CD4-positive, alpha-beta T cell treated with Interleukin-10 for 1 hour (primary cell): ENCODE measurements at places on chromosomes 3 and 15.

GRCh38 chr3:63508305-63508704 lies 144.2 kb upstream of the SNTN start:
- no peak for DNase-seq

- DNase-seq, result no peak
Observed at GRCh38 chr3:42148086-42148848, 57.1 kb downstream of the TRAK1 start.

- no peak for DNase-seq
Observed at GRCh38 chr3:106197532-106198194, 328.9 kb upstream of the CBLB start.

GRCh38 chr15:97479957-97480356 lies 480.5 kb upstream of the ARRDC4 start:
- no peak for DNase-seq

- peak; percentile 27 for DNase-seq
Observed at GRCh38 chr15:57213862-57214261, 162.4 kb upstream of the CGNL1 start.

DNA sequence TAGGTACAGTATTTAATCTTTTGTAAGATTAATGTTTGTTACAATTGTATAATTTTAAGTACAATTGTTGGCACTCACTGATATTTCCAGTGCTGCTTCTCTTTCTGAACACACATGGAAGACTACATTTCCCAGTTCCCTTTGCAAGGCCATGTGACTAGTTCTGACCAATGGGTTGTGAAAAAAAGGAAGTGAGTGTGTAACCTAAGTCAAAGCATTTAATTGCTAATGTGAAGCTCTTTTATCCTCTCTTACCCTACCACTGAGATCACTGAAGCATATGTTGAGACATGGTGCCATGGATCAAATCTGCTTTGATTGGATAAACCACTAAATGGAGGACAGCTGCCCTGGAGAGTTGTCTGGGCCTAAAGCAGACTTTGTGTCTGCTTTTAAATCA lies 83.9 kb upstream of the PLXND1 start:
- peak; percentile 82 for DNase-seq

DNA sequence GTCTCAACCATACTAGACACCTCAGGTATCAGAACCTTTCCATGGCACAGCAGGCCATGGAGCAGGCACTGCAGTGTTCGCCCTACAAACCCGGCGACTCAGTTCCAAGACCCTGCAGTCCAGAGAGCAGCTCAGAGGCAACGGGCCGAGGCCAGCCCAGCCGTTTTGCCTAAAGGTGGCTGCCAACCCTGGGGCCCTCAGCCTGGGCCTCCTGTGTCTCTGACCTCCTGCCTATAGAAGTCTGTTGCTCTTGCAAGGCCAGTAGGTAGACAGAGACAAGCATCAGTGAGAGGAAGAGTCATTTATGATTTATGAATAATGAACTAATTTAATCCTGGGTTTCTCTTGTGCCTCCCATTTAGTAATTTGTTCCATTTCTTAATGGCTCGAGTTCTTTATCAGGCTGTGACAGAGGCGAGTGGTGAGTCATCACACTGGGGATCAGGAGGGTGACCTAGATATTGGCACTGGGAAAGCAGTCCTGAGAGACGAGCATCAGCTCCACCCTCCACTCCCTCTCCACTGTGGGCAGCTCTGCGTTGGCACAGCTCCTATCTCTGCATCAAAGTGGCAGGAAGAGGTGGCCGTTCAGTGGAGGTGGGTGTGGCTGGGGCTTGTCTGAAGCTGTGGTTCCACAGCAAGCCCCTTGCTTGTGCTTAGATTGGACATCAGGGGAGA lies 79.8 kb downstream of the ABHD5 start:
- peak; percentile 36 for DNase-seq

- no peak for DNase-seq
Observed at GRCh38 chr3:114213292-114213626, 24.1 kb downstream of the ZNF80 start.

- DNase-seq, result no peak
Observed at GRCh38 chr3:187291512-187292132, at the start of gene MASP1. MASP1 (minus strand) TSS chr3:187291737; CDS start chr3:187291632, 105 bp downstream.

GRCh38 chr3:24471486-24471885 lies 23.2 kb downstream of the THRB start:
- no peak for DNase-seq

GRCh38 chr3:117846238-117846637 lies 1136.7 kb downstream of the TUSC7 start:
- DNase-seq, result no peak

DNA sequence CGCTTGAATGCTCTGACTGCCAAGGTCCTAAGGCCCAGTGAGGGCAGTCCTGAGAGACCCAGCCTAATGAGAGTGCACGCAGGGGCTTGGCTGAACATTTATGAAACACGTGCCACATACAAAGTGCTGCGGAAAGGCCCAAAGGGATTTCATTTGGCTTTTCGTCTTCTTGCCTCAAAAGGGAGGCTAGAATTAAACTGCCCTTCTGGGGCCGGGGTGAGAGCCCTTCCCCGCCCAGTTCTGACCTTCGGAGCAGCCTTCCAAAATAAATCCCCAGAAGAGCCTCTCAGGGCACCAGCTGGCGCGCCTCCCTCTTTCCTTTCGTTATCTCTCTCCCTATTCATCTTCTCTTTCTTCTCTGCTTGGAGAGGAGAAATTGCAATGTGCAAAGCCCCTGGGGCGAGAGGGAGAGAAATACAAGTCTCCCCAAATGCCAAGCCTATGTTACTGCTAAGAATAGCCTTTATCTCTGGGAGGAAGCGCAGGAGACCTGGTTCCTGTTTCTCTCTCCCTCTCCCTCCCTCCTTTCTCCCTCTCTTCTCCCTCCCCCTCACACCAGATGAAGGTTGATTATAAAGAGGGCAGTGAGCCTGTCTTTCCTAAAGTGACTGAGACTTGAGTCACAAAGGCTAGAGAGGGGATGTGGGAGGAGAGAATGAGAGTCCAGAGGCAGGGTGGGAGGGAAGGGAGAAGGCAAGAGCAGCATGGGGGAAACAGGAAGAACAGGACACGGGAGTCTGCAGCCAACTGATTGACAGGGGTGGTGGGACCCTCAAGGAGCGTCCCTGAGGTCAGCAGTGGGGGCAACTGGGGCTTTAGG lies 36.7 kb upstream of the NDUFB4 start:
- peak; percentile 15 for DNase-seq

- DNase-seq, result no peak
Observed at GRCh38 chr3:79245284-79246138, 522.3 kb downstream of the ROBO1 start.
